ENCODE measurements at places on chromosomes 11 and 22.
A peak's percentile ranks its signal among the peaks of the same experiment; 100 is the strongest.

GRCh38 chr11:18987454-18988231 is 48.4 kb upstream of the MRGPRX1 start:
- no peak for DNase-seq

DNA sequence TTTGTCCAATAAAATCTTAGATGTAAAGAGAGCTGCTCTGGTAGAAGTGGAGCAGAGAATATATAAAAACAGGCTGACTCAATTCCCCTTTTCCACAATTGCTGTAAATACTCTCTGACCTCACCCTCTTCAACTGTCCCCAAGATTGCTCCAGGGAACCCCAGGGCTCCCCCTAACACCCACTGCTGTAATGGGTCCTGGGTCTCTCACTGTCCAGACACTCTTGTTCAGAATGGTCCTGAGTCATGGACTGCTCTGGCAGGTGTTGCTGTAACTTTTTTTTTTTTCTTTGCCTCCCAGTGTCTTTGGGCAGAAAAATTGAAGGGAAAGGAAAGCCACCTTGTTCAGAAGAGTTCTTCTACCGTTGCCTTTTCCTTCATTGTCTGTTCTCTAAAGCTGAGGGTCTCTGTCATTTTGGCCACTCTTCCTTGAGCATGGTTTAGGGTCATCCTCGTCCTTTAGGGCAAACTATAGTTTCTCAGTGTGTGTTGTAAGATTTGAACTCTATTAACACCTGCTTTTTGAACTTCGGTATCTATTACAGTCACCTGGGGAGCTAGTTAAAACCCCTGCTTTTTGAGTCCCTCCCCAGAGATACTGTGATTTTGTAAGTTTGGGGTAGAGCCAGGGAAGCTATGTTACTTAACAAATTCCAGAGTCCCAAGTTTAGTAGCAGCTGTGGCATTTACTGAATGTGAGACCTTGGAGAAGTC is 209.5 kb downstream of the NAV2 start:
- DNase-seq, result no peak

- DNase-seq, result no peak
These were observed 72.8 kb downstream of the FLI1 start for GRCh38 chr11:128766591-128767081.

- no peak for DNase-seq
These were observed 45.0 kb downstream of the PPP6R3 start for GRCh38 chr11:68505596-68505995.

GRCh38 chr11:112334381-112334780 is 73.7 kb upstream of the PLET1 start:
- DNase-seq, result no peak

DNA sequence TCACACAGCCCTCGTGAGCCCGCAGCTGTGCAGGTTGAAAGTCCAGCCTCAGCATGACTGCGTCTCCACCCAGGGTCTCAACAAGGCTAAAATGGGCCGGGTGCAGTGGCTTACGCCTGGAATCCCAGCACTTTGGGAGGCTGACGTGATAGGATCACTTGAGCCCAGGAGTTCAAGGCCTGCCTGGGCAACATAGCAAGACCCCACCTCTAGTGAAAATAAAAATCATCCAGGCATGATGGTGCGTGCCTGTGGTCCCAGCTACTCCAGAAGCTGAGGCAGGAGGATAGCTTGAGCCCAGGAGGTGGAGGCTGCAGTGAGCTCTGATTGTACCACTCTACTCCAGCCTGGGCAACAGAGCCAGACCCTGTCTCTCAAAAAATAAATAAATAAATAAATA is 100.8 kb upstream of the PRR5 start:
- no peak for DNase-seq

DNA sequence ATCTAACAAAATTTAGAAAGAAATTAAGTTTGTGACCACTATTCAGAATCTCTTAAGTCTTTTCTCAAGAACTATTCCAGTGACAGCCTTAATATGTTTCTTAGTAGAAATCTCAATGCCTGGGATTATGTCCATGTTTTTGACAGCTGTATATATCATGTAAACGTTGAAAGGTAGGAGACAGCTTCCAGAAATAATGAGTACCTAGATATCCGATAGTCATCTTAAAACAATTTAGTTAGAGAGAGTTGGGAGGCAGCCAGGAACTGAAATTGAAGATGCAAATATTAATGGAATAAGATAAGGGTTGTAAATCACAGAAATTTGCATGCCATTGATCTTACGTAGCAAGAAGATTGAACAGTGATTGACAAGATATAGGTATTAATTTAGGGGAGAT is 955.2 kb downstream of the JRKL start:
- no peak for DNase-seq

- DNase-seq, result no peak
These were observed 252.4 kb downstream of the GRM5 start for GRCh38 chr11:88813233-88813915.

- no peak for DNase-seq
These were observed 31.8 kb downstream of the FEZ1 start for GRCh38 chr11:125464270-125464662.

GRCh38 chr11:10580623-10581022 is 12.2 kb upstream of the LYVE1 start:
- DNase-seq, result no peak

DNA sequence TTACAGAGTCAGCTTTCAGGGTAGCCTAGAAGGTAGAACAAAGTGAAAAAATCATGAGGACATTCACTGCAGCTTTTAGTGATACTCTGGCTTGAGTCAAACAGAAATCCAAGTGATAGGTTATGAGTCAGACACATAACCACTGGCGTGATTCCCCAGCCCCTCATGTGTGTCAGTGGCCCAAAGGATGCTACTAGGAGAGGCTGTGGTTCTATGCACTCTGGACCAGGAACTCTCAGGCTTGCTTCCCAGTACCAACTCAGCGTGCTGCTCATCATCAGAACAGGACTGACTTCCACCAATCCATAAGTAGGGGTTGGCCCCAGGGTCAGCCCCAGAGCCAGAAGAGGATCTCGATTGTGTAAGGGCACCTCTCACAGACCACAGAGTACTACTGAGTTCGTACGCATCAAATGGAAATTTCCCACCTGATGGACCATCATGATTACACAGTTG is 116.8 kb downstream of the MED15 start:
- DNase-seq, result no peak

DNA sequence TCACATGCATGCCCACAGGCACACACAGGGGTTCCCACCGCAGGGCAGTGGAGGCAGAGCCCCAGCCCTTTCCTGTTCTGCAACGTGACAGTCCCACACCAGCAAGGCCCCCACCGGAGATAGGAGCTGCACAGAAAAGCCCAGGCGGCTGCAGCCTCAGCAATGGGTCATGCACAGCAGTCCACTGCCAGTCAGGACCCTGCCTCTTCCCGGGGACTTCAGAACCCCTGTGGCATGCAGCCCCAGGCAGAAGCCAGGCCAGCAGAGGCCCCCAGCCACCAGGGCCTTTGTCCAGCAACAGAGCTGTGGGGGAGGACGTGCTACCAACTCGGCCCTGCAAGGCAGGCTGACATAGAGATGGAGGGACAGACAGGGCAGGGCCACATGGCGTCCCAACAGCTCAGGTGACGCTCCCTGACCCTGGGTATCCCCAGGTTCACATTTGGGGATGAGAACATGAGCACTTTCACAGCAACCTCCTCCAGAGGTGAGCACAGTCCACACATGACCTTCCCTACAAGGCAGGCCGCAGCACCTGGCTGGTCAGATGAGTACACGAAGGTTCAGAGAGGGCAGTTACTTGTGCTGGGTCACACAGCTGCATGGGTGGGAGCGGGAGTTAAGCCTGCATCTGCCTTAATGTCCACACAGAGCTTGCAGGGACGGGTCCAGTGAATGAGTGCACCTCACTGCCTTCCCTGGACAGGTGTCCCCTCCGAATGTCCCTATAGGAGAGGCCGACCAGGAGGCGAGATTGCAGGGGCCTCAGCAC is 87.3 kb downstream of the CELSR1 start:
- no peak for DNase-seq

DNA sequence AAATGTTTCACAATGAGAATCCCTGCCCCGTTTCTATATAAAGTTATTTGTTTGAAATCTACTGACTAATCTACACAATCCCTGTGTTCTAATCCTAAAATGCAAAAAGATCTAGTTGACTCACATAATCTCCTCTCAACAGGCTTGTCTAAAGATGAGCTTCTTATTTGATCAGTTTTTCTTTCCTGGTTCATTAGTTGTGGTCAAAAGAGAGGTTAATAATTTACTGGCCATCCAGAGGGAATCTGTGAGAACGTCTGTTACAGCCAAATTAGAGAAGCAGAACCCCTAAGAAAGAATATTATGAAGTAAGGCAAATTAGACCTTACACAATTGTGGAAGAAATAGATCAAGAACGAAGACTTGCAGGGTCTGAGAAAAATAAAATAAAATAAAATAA is 173.7 kb upstream of the ANO3 start:
- no peak for DNase-seq

DNA sequence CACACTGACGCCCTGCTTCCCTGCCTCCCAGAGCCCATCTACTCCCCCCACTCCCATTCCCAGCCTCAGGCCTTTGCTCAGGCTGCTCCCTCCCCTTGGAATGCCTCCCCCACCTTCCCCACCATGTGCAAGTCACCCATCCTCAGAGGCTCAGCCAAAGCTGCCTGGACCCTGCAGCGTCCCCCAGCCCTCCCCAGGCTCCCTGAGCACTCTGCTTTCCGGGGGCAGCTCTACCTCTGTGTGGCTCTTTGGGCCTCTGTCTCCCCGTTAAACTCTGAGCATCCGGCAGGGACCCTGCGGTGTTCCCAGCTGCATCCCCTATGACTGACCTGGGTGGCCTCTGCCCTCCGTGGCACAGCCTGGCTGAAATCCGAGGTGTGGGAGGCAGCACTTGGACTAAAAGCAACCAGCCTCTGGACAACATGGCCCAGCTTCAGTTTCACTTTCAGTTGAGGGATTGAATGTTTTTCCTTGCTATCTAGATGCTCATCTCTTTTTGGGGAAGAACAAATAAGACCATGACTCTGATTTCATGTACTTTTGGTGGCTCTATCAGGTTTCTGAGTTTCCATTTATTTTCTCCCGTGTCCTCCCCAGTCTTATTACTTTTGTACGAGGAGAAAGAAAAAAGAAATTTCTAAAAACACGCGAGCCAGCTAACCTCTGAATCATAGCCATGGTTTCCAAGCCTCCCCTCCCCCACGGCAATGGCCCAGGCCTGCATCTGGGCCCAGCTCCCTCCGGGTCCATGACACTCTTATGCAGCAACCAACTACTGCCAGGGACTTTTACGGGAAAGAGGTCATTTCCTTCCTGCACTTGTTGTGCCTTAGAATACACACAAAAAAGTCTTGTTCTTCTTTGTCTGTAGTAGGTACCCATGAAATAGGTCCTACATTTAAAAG is 3.8 kb downstream of the APOL3 start:
- DNase-seq, result peak; percentile 31

GRCh38 chr22:19396934-19397733 is 34.4 kb downstream of the HIRA start:
- DNase-seq, result no peak

GRCh38 chr11:107962181-107962580 is 33.9 kb downstream of the RAB39A start:
- no peak for DNase-seq

GRCh38 chr22:47130883-47131631 is 368.6 kb downstream of the TBC1D22A start:
- DNase-seq, result no peak

DNA sequence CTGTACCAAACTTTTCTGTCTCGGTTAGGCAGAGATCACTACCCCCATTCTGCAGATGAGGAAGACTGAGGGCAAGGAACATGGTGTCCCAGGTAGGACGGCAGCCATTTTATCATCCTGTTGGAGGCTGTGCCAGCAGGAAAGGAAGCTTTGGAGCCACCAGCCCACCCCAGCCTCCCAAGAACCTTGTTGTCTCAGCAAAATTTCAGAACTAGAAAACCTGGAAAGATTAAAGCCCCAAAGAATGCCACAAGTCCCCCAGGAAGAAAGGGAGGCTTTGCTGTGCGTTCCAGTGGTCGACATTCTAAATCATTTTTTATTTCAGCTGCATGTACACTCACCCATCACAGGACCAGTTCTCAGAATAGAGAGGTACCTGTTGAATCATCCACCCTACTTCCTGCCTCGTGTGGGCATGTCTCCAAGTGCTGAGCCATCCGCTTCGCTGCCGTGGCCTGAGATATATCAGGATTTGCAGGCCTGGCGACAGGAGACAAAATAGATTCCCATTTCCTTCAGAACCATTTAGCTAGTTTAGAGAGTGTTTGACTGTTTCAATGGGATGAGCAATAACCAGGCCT is 13.0 kb upstream of the EIF3D start:
- DNase-seq, result no peak

GRCh38 chr11:110173811-110174644 is 80.8 kb downstream of the ZC3H12C start:
- DNase-seq, result peak; percentile 14

- DNase-seq, result no peak
These were observed 600 bp upstream of the ESAM start for GRCh38 chr11:124762624-124763155.

GRCh38 chr22:45271667-45272201 is 13.0 kb upstream of the UPK3A start:
- DNase-seq, result no peak

DNA sequence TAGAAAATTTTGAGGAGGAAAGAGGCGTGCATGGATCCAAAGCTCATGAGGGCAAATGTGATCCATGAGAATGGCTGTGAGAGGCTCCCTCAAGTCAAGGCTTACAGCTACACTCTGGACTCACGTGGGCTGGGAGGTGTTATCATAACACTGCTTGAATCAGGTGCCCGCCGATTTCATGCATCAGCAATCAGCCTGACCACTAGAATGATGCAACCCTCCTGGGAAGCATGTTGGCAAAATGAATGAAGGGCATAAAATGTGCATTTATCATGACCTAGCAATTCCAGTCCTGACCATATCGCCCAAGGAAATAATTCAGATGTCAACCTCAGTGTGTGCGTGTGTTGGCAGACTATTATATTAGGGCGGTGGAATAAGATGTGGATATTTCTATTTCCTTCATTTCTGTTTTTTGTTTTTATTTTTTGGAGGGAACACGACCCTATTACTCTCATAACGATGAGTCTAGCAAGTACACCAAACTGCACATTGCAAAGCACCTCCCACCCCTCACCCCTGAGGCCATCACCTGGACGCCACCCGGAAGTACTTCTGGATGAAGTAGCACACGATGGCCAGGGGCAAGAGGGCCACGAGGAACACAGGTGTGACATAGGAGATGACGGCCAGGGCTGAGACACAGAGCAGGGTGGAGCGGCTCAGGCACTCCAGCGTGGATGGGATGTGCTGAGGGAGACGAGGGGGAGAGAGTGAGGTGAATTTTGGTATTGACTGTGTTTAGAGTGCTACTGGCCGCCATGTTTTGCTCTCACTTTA is 15.7 kb upstream of the KCNJ11 start:
- no peak for DNase-seq

Data from activated naive CD4-positive, alpha-beta T cell (primary cell).